ENCODE measurements at places on chromosomes 7 and 10.

- no peak for DNase-seq
Observed at GRCh38 chr7:94507462-94507861, 2.1 kb upstream of the CASD1 start.

GRCh38 chr10:37222046-37222445, 96.6 kb downstream of the ANKRD30A start:
- DNase-seq: no peak

GRCh38 chr7:96089511-96089910, 232.4 kb downstream of the SLC25A13 start:
- DNase-seq: no peak

DNA sequence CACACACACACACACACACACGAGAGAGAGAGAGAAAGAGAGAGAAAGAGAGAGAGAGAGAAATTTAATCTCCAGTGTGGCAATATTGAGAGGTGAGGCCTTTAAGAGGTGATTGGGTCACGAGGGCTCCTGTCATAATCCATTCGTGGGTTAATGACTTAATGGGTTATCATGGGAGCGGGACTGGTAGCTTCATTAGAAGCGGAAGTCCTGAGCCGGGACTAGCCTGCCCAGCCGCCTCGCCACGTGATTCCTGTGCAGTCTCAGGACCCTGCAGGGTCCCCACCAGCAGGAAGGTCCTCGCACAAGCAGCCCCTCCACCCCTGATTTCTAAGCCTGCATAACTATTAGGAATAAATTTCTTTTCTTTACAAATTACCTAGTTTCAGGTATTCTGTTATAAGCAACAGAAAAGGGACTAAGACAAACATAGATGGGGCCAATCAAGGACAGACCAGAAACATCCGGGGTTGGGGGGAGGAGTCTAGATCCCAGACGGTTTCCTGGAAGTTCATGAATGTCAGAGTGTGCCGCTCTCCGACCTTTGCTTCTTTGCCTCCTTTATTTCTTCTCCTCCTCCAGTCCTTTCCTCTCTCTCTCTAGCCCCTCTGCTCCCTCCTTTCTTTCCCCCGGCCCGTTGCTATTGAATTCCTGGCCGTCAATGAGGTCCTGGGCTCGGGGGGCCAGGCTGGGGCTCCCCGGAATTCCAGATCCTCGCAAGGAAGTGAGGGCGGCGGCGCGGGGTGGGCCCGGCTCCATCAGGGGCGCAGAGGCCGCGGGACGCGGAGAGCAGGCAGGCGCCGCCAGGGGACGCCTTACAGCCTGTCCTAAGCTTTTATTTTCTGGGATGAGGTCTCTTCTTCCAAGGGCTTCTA, 146.8 kb downstream of the CYP26A1 start:
- DNase-seq: no peak

- no peak for DNase-seq
Observed at GRCh38 chr7:43856996-43857395, 12.3 kb downstream of the MRPS24 start.

- DNase-seq: no peak
Observed at GRCh38 chr10:13184730-13185514, 23.6 kb downstream of the MCM10 start.

- DNase-seq: no peak
Observed at GRCh38 chr10:4576206-4576605, 249.8 kb upstream of the AKR1E2 start.

DNA sequence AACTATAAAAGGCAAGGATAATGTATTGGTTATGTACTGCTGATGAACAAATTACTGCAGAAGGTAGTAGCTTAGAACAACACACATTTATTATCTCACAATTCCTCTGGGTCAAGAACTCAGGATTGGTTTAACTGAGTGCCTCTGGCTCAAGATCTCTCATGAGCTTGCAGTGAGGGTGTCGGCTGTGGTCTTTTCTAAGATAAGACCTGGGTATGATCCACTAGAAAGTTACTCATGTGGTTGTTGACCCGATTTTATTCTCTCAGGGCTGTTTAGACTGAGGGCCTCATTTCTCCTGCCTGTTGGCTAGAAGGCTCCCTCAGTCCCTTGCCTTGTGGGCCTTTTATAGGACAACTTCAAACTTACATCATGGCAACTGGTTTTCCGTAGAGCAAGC, 86.7 kb downstream of the VWDE start:
- no peak for DNase-seq

GRCh38 chr7:85833066-85833465, 646.2 kb upstream of the SEMA3D start:
- DNase-seq: no peak

DNA sequence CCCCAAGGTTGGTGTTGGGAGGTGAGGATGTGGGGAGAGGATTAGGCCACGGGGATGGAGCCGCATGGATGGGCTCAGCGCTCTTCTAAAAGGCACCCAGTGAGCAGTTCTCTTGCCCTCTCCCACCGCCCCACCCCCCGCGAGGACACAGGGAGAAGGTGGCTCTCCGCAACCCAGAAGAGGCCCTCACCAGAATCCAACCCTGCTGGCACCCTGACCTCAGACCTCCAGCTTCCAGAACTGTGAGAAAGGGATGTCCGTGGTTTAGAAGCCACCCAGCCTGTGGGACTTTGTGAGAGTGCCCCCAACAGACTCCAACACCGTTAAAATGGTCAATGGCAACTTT, 242.8 kb upstream of the PPP2R2D start:
- no peak for DNase-seq

DNA sequence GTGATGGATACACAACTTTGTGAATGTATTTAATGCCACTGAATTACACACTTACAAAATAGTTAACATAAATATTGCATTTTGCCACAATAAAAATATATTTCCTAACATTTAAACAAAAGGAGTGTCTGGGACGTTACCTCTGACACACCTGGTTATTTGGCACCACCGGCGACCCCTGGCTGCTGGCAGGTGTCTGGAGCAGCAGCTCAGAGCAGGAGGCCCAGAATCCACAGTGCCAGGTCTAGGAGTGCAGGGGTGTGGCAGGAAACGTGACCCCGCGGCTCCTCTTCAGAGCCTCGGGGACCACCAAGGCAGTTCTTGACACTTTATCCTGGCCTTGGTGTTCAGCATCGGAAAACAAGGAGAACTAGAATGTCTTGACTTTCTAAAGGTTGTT, 46.3 kb downstream of the MGMT start:
- DNase-seq: no peak

- no peak for DNase-seq
Observed at GRCh38 chr7:153433223-153433622, 619.0 kb upstream of the DPP6 start.

DNA sequence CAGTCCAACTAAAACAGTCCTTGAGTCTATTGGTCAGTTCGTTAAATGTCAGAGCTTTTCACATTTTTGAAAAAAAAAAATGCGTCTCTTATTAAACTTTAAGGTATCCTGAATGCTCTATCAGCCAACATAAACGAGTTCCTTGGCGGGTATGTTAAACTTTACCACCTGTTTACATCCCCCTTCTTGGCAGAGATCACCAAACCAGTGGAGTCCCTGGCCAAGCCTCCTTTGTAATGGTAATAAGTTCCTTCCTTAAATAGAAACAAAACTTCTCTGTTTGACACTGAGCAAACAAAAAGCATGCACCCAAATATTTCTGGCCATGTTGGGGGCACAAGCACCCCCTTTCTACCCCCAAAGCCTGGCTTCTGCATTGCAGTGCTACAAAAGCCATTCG, 3.2 kb downstream of the TRIL start:
- no peak for DNase-seq

GRCh38 chr7:85454904-85455303, 268.0 kb upstream of the SEMA3D start:
- DNase-seq: no peak

GRCh38 chr7:15888090-15888489, 201.6 kb upstream of the MEOX2 start:
- no peak for DNase-seq

DNA sequence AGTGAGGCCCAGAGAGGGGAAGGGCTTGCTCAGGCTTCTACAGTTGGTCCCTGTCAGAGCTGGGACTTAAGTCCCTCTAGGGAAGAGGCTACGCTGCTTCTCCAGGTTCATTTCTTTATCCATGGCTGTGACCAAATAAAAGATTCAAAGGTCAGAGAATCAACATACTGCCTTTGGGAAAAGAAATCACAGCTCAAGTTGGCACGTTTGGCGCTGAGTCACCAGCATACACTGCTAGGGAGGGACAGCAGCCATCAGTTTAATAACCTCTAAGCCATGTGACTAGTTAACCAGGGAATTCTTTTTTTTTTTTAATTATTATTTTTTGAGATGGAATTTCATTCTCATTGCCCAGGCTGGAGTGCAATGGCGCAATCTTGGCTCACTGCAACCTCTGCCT, 28.4 kb upstream of the CRHR2 start:
- no peak for DNase-seq

GRCh38 chr10:44937196-44938005, 22.2 kb upstream of the RASSF4 start:
- no peak for DNase-seq

- no peak for DNase-seq
Observed at GRCh38 chr7:120030876-120031275, 242.1 kb upstream of the KCND2 start.

GRCh38 chr7:155796381-155797261, 15.6 kb downstream of the SHH start:
- peak; percentile 38 for DNase-seq

DNA sequence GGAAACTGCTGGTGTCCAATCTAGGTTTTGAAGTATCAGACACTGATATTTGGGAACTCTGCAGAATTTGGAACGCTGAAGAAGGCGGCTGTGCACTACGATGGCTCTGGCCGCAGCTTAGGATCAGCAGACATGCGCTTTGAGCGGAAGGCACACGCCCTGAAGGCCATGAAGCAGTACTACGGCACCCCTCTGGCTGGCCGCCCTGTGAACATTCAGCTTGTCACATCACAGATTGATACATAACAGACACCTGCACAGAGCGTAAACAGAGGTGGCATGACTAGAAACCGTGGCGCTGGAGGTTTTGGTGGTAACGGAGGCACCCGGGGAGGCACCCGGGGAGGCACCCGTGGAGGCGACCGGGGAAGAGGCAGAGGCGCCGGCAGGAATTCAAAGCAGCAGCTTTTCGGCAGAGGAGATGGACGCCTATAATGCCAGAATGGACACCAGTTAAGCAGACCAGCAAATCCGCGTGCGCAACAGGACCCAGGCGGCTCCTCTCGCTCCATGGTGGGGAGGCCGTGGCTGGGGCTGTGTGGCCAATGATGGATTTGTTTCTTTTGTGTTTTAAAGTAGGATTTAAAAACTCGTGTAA, 22.2 kb upstream of the CCL24 start:
- DNase-seq: no peak

DNA sequence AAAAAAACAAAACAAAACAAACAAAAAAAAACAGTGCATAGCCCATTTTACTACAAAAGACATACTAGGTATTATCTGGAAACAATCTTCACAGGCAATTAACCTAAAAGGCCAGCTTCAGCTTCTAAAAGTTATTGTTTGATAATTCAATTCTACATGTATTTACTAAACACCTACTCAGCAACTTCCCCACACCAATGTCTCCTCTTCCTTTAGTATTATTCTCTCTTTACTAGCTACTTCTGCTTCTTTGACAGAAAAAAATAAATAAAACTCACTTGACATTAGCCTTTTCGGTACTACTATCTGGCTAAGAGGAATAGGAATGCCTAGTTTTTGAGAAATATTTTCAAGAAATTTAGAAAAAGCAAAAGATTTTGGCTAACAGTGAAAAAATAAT, 2.8 kb downstream of the TM9SF3 start:
- DNase-seq: no peak

DNA sequence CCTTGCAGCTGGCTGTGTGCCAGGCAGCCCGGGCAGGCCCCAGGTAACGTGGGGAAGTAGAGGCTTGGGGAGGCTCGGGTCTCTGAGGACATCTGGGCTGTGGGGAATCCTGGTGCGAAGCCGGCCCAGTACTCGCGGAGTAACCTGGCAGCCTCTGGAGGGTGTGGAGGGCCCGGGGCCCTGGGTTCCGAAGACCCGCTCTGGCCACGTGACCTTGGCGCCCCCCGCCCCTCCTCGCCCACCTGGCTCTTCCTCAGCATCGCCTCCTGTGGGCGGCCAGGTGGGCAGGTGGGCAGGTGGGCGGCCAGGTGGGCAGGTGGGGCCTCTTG, 143.1 kb downstream of the WDR37 start:
- no peak for DNase-seq

DNA sequence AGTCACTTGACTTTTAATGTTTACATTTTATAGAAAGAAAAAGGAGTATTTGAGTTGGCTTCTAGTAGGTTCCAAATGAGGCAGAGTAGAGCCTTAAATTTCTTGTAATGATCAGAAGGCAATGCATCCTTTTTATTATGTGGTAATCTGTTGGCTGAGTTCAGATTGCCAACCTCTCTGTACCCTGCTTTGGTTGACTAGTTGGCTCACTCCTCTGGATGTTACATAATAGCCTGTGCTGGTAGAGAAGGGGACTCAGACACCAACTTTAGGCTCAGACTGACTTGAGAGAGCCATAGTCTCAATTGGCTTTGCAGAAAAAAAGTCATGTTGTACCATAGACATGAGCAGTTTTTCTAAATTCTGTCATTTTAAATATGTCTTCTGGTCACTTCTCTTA, 46.8 kb upstream of the GLCCI1 start:
- no peak for DNase-seq

DNA sequence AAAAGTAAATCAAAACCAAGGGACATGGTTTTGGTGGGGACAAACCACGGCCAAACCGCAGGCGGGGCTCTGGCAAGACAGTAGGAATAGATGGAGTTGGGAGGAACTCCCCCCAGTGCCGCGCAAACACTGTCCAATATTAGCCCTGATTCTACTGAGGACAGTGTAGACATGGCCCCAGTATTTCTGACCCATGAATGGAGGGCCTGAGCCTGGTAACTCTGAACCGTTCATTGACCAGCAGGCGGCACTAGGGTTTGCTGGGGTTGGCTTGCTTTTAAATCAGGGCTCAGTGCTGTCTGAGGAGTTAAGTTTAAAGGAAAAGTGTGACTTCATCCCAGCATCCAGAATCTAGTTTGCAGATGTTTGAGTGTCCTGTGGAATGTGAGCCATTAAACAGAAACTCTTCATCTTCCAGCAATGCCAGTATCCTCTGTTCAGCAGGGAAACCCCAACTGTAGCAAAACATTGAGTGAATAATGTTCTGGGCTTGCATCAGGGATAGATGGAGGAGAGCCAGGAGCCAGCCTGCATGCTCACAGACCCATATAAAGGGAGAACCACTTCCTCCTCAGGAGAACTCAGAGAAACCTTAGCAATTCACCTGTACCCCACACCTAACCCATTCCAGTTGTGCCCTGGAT, 147.4 kb upstream of the PRSS58 start:
- no peak for DNase-seq
